Right hindlimb (tissue), 1 donor: ENCODE measurements at places on chromosomes 7 and 10.

DNA sequence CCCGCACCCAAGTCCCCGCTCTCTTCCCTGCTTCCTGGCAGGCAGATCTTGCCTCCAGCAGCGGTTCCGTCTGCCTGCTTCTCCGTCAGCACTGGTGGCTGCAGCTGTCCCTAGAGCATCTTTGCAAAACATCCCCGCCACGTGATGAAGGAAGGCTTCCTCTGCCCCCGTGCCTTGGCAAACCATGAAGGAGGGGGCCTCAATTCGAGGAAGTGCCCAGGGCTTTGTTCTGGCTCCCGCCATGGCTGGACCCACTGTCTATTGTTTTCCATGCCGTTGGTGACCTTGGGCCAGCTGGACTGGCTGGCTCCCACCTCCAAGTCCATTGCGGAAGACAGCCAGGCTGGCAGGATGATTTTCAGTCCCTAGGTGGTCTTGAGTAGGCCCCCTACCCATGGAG, 13.2 kb upstream of the AQP1 start:
- DNase-seq, result no peak

- no peak for DNase-seq
Measured at GRCh38 chr7:36045326-36045725, 107.7 kb upstream of the EEPD1 start.

GRCh38 chr10:11661441-11661840, 50.0 kb upstream of the USP6NL start:
- DNase-seq, result no peak

DNA sequence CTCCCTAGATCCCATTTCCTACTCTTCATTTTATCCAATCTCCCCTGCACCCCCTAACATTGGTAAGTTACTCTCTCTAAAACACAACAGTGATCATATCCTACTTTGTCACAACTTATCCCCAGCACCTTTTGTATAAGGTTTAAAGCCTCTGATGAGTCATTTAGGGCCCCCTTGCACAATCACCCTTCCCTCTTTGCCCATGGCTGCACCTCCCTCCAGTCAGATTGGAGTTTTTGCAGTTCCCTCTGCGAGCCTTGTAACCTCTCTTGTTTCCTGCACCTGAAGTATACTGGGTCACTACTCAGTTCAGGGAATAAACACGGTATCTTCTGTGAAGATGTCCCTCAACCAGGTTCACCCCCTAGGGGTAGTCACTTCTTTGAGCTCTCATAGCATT, 55.9 kb upstream of the ADRB1 start:
- DNase-seq, result no peak

GRCh38 chr10:25102147-25102822, 72.5 kb upstream of the GPR158 start:
- DNase-seq, result no peak

- DNase-seq, result no peak
Measured at GRCh38 chr10:71395621-71396020, 1.1 kb upstream of the CDH23 start.

GRCh38 chr7:108167460-108167859, 37.3 kb upstream of the LAMB4 start:
- no peak for DNase-seq

- no peak for DNase-seq
Measured at GRCh38 chr10:54691331-54691730, 109.7 kb downstream of the PCDH15 start.

DNA sequence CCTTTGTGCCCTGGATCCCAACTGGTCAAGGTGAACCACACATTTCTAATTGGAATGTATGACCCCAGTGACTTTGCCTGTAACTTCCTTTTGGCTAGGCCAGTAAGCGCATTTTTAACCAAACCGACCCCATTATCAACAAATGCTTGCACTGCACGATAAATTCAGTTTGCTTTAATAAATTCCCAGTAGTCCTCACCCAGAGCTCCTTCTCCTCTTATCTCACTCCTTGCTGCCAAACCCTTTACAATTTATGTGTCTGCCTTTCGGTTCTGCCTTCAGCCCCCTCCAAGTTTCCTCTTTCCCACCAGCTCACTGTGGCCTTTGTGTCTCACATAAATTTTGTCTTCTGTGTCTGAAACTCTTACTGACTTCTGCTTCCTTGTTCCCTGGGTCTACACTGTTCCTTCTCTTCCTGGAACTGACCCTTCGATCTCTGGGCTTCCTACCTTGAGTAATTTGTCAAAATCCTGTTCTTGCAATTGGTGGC, 59.0 kb downstream of the TBXAS1 start:
- no peak for DNase-seq

GRCh38 chr10:49592726-49593563, 17.2 kb upstream of the SLC18A3 start:
- peak; percentile 42 for DNase-seq

DNA sequence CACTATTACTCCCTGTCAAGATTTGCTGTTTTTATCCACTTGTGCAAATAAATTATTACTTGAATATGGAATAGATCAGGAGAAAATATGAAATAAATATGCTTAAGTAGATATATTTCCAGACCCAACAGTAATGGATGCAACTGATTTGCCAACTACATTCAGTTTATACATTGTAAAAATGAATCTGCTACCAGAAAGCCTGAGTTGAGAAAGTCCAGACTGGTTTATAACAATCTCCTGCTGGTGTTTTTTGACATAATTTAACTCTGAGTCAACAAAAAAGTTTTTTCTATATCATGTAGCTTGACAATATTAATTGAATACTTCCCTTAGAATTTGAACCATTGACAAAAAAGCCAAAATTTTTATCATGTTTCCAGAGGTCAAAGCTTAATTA, 265.8 kb upstream of the SEMA3D start:
- no peak for DNase-seq

- DNase-seq, result peak; percentile 59
Measured at GRCh38 chr7:29146057-29146706, at the start of gene CPVL. Gene CPVL (minus strand): TSS chr7:29146537. CDS start chr7:29121061, 25,476 bp downstream.

GRCh38 chr7:2920956-2921652, 77.0 kb upstream of the GNA12 start:
- DNase-seq, result no peak

- no peak for DNase-seq
Measured at GRCh38 chr7:64602518-64602917, 39.6 kb upstream of the ZNF680 start.

DNA sequence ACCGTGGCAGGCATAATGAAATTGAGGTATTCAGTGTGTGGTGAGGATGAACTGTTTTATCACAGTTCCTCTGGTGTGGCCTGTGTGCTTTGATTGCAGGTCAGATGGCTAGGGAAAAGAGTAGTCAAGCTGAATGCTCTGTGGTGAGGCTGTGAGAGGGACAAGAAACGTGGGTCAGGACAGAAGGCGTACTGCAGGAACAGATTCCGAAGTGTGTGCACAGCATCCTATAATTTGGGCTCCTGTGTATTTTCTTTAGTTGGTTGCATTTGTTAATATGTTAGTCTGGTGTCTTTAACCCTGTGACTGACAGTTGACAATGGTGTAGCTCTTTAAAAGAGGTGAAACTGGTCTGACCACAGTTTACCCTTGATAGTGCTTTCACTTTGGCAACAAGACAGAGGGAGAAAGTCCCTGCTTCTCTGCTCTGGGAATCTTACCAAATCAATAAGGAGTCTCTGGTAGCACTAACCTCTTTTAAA, 76.5 kb downstream of the AUTS2 start:
- DNase-seq, result no peak

GRCh38 chr7:150383710-150384397, 4.7 kb downstream of the ZNF775 start:
- DNase-seq, result peak; percentile 92

- DNase-seq, result no peak
Measured at GRCh38 chr10:30447125-30447799, 13.3 kb downstream of the MAP3K8 start.

DNA sequence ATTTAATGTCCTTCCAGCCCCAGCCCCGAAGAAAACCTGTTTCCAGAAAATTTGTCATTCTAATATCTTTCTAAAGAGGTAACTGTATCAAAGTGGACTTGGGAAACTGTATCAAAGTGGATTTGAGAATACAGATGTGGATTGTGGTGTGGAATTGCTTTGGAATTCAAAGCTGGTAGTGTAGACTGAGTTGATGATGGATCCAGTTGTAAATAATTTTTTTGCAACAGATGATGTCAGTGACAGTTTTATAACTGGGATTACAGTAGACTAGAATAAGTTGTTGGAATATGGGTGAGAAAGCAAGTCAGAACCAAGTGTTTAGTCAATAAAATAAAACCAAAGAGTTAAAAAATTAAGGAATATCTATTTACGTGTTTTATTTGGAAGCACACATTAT, 202.1 kb downstream of the LRMDA start:
- no peak for DNase-seq

- no peak for DNase-seq
Measured at GRCh38 chr7:136016649-136017395, 39.7 kb upstream of the MTPN start.

GRCh38 chr10:33734393-33735155, 400.1 kb upstream of the NRP1 start:
- DNase-seq, result peak; percentile 66

- no peak for DNase-seq
Measured at GRCh38 chr10:82674036-82674435, 799.0 kb downstream of the NRG3 start.

GRCh38 chr7:69643708-69644445, 45.6 kb downstream of the AUTS2 start:
- DNase-seq, result no peak

DNA sequence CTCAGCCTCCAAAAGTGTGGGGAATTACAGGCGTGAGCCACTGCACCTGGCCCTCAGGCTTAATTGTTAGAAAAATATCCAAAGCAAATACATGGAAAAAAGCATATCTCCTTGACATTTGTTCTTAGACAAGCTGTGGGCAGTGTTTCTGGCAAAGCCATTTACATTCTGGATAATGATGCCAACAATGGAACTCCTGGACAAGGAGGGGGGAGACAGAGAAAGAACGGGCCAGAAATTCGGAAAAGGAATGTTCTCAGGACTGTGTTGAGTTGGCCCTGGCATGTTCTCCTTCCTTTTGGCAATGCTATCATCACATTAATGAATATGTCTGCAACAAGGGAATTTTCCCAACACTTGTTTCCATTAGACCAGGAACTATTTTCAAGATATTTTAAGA, 88.7 kb downstream of the UBE2H start:
- peak; percentile 57 for DNase-seq

DNA sequence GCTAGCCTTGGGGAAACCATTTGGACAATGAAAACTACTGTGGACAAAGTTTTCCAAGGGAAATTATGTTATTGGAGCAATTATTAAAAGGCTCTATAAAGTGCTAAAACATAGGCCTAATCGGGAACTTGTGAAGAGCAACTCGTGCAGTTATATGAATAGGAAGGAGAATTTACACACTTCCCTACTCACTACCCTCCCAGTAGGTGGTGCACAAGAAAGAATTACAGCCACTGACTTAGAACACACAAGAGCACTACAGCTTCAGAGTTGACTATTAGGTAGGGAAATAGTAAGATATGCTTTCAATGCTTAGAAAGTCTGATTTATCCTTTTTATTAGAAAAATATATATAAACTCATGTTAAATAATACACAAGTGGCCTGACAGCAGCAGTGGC, 47.2 kb downstream of the GSAP start:
- no peak for DNase-seq

GRCh38 chr10:27621461-27621860, 117.4 kb downstream of the RAB18 start:
- no peak for DNase-seq

GRCh38 chr10:133456041-133456951, 2.6 kb downstream of the SCART1 start:
- DNase-seq, result peak; percentile 11

DNA sequence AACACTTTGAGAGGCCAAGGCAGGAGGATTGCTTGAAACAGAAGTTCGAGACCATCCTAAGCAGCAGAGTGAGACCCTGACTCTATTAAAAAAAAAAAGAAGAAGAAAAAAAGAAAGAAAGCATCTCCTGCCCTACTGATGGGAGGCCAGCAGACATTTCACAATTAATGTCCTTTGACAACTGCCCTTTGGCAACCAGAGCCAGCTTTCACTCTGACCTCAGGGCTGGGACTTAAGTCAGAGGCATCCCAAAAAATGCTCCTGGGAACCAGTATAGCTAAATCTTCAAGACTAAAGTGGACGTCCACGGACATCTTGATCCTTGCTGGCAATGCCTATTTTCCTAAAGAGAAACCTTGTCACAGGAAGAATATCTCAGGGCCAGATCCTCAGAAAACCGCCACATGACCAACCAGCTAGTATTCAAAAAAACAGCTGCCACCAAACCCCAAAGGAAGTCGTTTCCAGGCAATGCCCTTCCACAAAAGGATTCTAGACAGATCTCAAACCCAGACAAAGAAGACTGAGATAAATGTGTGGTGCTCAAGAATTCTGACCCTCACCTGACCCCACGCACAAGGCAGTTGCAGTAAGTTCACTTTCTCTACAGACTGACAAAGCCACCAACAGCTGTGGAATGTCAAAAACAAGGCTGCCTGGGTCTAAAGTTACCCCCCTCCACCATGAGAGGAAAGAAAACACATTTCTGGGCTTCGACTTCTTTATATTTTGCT, 18.4 kb downstream of the GFRA1 start:
- peak; percentile 47 for DNase-seq

- no peak for DNase-seq
Measured at GRCh38 chr10:33134011-33134751, 176.2 kb upstream of the ITGB1 start.

DNA sequence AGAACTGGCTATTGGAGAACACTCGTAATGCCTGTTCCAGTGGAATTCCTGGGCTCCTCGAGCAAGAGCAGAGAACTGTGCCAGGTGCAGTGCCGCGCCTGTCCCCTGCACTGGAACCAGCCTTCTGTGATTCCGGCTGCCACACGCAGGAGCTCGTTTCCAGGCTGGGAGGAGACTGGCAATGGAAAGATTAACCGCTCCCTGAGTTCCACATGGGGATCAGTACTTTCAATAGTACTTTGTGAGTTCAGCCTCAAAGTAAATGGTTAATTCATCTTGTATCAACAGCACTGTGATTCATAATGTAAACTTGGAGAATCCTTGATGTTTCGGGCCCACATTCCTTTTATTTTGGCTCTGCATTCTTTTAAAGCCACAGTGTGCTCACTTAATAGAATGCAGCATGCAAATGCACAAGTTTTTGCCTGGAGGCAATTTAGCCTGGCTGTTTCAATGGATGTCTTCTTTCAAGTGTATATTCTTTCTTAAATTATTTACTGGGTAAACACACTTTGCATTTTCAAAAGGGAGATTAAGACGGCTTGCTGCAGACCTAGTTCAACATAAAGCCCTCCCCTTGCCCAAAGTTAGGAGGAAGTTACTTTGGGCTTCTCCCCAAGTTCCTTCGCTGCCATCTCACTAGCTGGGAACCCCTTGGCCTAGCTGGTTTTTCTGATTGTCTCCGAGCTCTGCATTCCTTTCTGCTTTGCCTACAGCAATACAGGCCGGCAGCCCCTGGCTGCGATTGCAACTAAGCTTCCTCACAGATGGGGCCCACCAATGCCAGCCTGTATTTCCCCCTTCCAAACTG, 138.1 kb upstream of the TCF7L2 start:
- peak; percentile 85 for DNase-seq

GRCh38 chr7:116324582-116324981, 114.2 kb downstream of the TES start:
- DNase-seq, result no peak

GRCh38 chr7:71637578-71637977, 505.6 kb downstream of the GALNT17 start:
- DNase-seq, result no peak
